ENCODE measurements at places on chromosomes 16 and 17.

- no peak for DNase-seq
Observed at GRCh38 chr16:30491744-30492308, 19.3 kb downstream of the ITGAL start.

- DNase-seq, result no peak
Observed at GRCh38 chr16:24975428-24975889, 39.7 kb downstream of the ARHGAP17 start.

DNA sequence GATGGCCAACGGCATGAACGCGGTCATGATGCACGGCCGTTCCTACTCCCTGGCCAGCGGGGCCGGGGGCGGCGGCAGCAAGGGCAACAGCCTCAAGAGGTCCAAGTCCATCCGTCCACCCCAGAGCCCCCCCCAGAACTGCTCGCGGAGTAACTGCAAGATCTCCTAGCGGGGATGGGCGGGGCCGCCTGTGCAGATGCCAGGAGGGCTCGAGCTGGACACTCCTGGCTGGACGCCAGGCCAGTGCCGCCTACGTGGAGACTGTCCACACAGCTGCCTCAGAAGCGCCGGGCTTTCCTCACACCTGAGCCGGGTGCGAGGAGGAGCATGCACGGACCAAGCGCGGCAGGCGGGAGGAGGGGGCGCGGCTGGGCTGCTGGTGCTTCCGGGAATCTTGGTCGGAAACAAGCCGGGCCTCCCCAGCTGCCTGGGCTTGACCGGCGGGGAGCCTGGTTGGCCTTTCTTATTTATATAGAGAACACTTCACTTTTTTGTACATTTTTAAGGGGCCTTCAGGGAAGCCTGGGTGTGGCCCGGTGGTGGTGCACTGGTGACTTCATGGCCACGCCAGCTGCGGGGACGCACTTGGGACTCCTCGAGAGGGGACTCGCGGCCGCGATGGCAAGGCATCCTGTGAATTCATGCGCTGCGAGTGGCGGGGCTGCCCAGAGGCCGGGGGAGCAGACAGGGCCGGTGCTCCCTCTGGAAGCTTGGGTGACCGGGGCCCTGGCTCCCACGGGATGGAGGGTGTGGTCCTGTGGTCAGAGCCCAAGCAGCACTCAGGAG lies 3.1 kb upstream of the WFIKKN1 start:
- DNase-seq, result no peak

GRCh38 chr17:50944054-50944901 lies 78.1 kb upstream of the TOB1 start:
- no peak for DNase-seq

GRCh38 chr16:70257391-70257790 lies 5.7 kb upstream of the EXOSC6 start:
- no peak for DNase-seq

GRCh38 chr16:59369523-59369922 lies 635.4 kb upstream of the GOT2 start:
- no peak for DNase-seq

DNA sequence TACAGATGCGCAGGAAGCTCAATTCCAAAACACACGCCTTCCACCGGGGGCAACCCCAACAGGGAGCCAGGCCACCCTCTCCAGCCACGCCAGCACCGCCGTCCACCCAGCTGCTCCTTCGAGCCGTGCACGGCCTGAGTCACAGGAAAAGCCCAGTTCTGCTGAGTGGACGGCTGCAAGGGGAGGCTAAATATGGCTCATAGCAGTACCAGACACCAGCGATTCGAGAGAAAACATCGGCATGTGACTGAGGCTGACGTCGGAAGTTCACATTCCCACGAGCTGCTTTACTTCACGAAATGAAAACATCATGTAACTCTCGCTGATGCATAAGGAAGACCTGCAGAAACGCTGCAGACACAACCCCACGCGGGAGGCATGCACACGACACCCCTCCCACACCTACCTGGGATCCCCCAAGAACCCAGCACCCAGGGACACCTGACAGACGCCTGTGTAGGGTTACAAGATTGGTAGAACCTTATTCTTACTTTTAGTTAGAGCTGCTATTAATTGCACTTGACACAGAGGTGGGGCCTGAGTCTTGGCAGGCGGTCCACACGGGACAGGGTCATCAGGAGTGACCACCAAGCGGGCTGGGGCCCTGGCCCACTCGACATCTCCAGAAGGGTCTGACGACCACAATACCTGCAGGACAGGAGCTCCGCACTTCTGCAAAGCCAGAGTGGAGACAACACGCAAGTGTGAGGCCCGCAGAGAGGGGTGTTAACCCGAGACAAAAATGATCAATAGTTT lies 116.8 kb downstream of the ANKRD11 start:
- DNase-seq, result no peak

GRCh38 chr17:75194879-75195278 lies 10.6 kb upstream of the NUP85 start:
- no peak for DNase-seq

- DNase-seq, result no peak
Observed at GRCh38 chr16:10182222-10183053, at the start of gene GRIN2A. TSS of gene GRIN2A (minus strand) at chr16:10182428. CDS start at chr16:10180411, 2,017 bp downstream.

GRCh38 chr17:14197057-14197456 lies 39.6 kb downstream of the CDRT15 start:
- DNase-seq, result no peak

Data from stimulated activated CD8-positive, alpha-beta memory T cell treated with anti-CD3 and anti-CD28 coated beads, Interleukin-7, amount 100 ng/mL, for 4 hours (primary cell).